Suppressor macrophage treated with lipopolysaccharide for 1 hour (primary cell): ENCODE measurements at places on chromosomes 7 and 10.

DNA sequence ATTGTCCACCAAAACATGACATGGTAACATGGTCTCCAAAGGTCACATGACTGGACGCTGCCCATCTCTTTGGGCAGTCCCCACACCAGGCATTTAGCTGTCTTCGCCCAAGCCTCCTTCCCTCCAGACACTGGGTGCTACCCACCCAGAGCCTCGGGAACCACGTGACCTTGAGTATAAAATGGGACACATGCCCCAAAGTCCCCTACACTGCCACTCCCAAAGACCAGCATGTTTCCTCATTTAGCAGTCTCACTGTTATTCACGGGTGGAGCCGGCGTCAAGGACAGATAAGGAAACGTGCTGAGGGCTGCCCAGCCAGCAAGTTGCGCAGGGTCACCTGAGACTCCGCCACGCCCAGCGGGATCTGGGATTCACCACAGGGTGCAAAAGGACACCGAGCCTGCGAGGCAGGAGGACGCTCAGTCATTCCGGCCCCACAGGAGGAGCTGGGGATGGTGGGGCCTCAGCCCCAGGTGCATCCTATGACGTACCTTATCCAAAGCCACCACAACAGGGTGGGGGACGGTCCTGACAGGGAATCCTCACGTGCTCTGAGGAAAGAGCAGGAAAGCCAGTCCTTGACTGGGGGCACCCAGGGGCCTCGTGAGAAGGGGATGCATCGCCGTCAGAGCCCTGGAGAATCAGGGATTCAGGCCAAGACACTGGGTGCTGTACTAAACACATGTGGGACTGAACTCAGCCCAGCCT lies 226.9 kb downstream of the TNS3 start:
- DNase-seq = no peak

DNA sequence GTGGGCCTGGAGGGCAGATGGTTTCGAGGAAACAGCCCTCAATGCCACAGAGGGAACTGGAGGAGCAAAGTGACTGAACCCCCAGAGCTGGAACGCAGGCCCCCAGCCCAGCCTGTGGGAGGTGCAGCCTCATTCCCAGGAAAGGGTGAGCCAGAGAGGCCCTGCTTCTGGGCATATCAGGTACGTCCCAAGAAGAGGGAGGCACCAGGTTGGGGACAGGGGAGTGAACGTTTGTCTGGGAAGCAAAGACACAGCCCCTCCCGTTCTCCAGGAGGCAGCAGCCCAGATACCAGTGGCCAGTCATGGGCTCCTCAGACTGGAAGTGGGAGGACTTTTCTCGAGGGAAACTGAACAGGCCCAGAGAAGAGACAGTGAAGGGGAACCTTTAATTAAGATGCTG lies 74.3 kb upstream of the RET start:
- no peak for DNase-seq

GRCh38 chr10:126185676-126186447 lies 202.4 kb downstream of the ADAM12 start:
- DNase-seq = no peak

DNA sequence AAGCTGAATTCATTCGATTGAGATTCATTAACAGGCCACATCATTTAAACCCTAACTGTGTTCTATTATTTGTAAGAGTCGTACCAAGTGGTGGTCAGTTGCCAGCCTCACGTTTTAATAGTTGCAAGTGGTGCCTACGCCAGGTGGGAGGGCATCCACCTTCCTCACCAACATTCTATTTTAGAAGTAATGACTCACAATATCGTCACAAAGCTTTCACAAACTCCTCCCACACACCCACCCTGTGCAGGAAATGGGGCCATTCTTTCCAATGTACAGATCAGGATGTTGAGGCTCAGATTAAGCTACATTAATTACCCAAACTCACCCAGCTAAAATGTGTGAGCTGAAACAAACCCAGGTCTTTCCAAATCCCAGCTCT lies 77.3 kb upstream of the SAMD8 start:
- DNase-seq = peak; percentile 47

GRCh38 chr10:63478564-63478963 lies 12.8 kb upstream of the JMJD1C start:
- DNase-seq = no peak

- DNase-seq = no peak
Measured at GRCh38 chr7:15279640-15280039, 282.2 kb downstream of the AGMO start.

GRCh38 chr7:54663603-54664234 lies 95.3 kb downstream of the SEC61G start:
- DNase-seq = no peak
